H4 (cell line): ENCODE measurements at places on chromosomes 6 and 20. TPM values are rescaled to one million over a fixed set of nuclear protein-coding genes. Genes with fewer than 3 reads are reported as not detected.

The SLC44A4 gene
- not detected in 2 replicates for total RNA-seq

DNA sequence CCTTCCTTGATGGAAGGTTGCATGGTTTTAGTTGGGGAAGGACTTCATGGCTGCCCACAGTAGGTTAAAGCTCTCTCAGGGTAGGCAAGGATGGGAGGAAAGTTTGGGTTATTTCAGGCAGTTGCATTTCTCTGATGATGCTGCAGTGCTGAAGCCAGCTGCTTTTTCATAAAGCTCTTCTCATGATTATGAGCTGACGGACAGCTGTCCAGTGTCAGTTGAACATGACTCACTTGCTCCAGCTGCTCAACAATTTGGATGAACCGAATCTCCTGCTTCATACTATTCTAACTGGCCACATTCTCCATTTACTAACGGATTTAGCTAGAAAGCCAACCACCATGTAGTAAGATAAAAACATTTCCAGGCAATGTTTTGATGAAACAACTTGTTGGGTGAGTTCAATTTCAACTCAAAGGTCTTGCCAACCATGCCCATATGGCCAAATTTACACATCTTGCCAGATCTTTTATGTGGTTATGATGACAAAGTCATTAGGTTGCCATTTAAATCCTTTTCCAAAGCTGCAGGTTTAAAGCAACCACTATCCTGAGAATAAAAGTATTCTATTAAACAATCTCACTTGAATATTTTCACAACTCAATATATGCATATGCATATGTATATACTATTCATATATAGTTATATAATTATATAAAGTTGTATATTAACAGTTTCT is 125.9 kb downstream of the HS3ST5 start:
- no peak for DNase-seq

DNA sequence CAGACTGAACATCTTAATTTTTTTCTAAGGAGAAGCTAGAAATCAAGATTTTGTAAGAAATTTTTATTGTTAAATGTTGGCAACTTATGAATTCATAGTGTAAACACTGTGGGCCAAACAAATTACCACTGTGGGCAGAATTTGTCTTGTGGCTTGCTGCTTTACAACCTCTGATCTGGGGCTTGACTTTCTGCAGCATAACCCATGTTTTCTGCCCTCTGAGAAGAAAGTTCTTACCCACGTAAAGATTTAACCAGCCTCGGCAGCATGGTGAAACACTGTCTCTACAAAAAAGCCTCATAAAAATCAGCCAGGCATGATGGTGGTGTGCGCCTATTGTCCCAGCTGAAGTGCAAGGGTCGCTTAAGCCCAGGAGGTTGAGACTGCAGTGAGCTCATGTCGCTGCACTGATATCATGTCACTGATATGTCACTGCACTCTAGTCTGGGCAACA is 12.9 kb downstream of the ITCH start:
- no peak for DNase-seq

The PPP1R16B gene
- 0.16 TPM in 1 of 2 replicates, not detected in the other for total RNA-seq

DNA sequence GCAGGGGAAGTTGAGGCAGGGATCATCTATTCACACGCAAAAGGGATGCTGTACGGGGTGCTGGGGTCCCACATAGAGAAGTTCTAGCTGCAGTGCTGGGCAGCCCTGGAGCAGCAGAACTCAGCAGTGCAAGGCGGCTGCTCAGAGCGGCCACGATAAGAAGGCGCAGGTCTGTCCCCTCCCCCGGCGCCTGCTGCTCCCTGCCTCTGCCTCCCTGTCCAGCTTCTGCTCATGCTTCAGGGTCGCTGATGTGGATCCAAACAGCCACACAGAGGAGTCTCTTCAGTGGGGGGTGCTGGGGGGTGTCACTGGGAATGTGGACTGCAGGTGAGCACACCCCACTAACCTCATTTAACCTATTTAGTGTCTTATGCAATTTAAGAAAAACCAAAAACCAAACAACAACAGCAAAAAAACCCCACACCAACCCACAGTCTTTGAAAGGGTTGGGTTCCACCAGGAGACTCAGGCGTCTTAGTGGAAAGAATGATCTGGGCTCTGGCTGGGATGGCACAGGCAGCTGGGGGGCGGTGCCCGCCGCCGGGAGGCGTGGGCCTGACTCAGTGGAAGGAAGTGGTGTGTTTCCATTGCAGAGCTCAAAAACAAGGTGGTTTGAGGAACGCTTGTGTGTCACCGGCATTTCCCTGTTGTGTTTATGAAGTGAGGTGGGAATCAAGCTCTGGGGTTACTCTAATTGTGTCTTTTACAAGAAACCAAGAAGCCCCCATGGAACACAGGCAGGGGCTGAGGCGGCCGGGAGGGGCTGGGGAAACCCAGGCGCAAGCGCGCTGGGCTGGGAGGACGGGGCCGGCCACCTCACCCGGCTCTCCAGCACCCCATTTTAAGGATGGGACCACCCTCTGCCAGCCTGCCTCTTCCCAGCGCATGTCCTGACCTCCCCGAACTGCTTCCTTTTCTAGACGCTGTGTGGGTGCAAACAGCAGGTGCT is 55.1 kb downstream of the IRF4 start:
- DNase-seq = no peak

The RFX6 gene
- total RNA-seq = not detected in 2 replicates

DNA sequence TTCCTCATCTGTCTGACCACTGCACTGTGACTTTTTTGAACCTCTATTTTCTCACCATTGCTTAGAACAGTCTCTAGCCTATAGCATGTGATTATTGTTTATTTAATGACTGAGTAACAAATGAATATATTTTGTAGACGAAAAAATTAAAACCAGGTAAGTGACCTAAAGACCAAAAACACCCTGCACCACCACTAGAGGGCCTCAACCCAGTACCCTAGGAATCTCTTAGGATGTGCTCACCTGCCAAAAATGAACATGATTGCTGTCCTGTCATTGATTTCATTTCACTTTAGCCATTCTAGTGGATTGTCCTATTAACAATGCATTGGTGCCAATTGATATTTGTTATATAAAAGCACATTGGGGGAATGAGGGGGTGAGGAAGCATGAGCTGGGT is 199.1 kb downstream of the COL9A1 start:
- DNase-seq = no peak

DNA sequence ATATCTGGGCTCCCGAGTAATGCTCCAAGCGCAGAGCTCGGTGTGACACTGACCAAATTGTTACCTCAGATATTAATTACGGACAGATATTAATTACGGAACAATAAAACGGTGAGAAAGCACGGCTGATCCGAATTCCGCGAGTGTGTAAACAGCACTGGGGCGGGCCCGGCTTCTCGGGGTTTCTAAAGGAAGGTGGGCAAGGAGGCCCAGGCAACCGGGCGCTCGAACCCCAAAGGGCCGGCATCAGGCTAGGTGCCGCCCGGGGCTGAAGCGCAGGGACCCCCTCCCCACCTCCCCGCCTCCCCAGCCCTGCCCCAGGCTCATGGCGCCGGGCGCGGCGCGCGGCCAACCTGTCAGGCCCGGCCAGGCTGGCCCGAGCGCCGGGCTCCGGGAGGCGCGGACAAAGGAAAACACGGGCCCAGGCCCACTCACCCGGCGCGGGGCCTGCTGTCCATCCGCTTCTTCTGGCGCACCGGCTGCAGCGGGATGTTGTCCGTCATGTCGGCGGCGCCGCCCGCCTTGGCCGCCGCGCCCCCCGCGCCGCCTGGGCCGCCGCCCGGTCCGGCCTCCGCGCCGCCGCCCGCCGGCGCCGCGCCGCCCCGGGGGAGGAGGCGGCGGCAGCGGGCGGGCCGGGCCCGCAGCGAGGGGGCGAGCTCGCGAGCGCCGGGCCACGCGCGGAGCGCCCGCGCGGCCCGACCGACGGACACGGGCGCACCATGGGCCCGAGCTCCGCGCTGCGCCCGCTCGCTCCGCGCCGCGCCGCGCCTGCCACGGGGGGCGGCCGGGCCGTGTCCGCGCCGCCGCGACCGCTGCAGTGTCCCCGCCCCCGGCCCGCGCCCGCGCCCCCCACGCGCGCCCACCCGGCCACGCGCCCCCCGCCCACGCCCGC is at the start of gene ATP9A:
Gene ATP9A (minus strand): TSS at position 524 of the 892 bp plus-strand sequence. CDS start 21 bp downstream, at position 503.
- no peak for DNase-seq

GRCh38 chr6:19028201-19028600 is 641.1 kb downstream of the RNF144B start:
- DNase-seq = no peak

- DNase-seq = no peak
These were observed 11.7 kb upstream of the PRIM2 start for GRCh38 chr6:57305761-57306160.

DNA sequence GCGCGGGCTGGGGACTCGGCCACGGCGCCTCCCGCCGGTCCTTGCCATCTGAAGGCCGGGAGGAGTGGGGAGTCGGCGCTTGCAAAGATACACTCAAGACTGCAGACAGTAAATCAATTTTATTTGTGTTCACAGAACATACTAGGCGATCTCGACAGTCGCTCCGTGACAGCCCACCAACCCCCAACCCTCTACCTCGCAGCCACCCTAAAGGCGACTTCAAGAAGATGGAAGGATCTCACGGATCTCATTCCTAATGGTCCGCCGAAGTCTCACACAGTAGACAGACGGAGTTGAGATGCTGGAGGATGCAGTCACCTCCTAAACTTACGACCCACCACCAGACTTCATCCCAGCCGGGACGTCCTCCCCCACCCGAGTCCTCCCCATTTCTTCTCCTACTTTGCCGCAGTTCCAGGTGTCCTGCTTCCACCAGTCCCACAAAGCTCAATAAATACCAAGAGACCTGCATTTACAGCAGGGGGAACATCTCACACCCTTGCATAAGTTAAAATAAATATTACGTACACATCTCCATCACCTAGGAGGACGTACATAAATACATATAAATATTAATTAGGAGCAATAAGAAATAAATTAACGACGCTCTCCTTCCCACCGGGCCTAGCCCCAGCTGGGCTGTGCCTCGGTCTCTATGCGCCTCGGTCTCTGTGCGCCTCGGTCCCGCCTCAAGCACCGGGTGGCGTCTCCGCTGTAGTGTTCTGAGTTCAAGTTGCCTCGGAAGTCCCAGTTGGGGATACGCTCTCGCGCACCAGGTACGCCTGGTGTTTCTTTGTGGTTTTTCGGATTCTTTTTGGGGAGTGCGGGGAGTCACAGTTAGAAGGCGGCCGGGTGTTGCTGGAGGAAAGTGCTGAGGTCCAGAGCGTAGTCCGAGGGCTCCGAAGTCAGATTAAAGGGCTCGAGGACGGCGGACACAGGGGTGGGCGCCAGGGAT is 889 bp upstream of the FLOT1 start:
- DNase-seq = no peak

The GSTA3 gene
- total RNA-seq = 0.19 TPM in 1 of 2 replicates, not detected in the other

The MYCT1 gene
- total RNA-seq = not detected in 2 replicates

The HDGFL1 gene
- total RNA-seq = not detected in 2 replicates

The HCRTR2 gene
- not detected in 2 replicates for total RNA-seq

DNA sequence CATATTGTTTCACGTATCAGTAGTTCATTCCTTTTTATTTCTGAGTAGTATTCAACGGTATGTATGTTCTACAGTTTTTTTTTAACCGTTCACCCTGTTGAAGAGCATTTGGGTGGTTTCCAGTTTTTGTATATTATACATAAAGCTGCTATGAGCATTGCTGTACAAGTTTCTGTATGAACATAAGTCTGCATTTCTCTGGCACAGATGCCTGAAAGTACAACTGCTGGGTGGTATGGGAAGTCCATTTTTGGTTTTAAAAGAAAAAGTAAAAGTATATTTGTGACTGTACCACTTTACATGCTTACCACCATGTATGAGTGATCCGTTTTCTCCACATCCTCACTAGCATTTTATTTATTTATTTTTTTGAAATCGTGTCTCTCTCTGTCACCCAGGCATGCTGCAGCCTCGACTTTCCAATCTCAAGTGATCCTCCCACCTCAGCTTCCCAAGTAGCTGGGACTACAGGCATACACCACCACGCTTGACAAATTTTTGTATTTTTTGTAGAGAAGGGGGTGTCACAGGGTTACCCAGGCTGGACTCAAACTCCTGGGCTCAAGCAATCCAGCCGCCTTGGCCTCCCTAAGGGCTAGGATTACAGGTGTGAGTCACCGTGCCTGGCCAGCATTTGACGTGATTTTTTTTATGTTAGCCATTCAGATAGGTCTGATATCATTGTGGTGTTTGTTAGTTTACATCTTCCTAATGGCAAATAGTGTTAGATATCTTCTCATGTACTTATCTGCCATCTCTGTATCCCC is 11.0 kb upstream of the SIM1 start:
- peak; percentile 33 for DNase-seq

- DNase-seq = no peak
These were observed 215.1 kb downstream of the ERMARD start for GRCh38 chr6:169966312-169967181.

The NANP gene
- total RNA-seq = 4.4 and 7.3 TPM in 2 replicates

The CD24 gene
- 240 and 276 TPM in 2 replicates for total RNA-seq

The PPP1R3G gene
- 0.06 TPM in 1 of 2 replicates, not detected in the other for total RNA-seq

The SLC22A16 gene
- total RNA-seq = not detected in 2 replicates

The MACROD2 gene
- total RNA-seq = 0.37 and 1.2 TPM in 2 replicates

The PTCRA gene
- total RNA-seq = not detected in 2 replicates

DNA sequence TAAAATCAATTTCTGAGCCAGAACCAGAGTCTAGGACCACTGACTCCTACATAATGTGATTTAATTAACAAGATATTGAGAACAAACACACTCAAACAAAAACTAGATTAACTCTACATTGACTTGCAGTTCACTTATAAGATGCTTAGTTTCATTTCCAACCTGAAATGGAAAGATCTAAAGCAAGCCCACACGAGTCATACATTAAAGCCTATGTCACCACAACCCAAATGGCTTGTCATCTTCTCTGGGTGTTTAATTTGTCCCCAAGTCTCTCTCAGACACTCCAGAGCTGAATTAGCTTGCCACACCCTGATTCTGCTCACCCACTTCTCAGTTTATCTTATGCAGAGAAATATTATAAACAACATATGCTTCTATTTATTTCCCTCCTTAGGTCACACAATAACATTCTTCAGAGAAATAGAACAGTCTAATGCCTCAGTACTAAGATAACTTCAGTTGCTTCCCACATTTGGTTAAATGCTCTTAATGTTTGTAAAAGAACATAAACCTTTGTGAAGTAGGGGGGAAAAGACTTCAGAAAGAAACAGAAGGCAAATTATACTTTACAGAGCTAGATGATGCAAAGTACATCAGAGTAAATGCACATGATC is 8.8 kb upstream of the FBXO30 start:
- DNase-seq = no peak

- DNase-seq = no peak
These were observed 84.9 kb upstream of the HTR1B start for GRCh38 chr6:77548190-77548589.

- DNase-seq = no peak
These were observed 116.8 kb downstream of the PRND start for GRCh38 chr20:4838526-4838925.

- no peak for DNase-seq
These were observed 63.9 kb upstream of the PLEKHG1 start for GRCh38 chr6:150535818-150536220.

The BEND3 gene
- total RNA-seq = 2.1 and 2.9 TPM in 2 replicates

- peak; percentile 23 for DNase-seq
These were observed 1.1 kb downstream of the BAG2 start for GRCh38 chr6:57173056-57173885.

- DNase-seq = no peak
These were observed 171.6 kb downstream of the SASH1 start for GRCh38 chr6:148514091-148514845.

GRCh38 chr6:15491986-15492269 is 170.9 kb downstream of the DTNBP1 start:
- no peak for DNase-seq
